Stimulated activated CD8-positive, alpha-beta memory T cell treated with anti-CD3 and anti-CD28 coated beads, Interleukin-2, amount 100 ng/mL, for 1 hour (primary cell): ENCODE measurements at places on chromosomes 5 and 9.

DNA sequence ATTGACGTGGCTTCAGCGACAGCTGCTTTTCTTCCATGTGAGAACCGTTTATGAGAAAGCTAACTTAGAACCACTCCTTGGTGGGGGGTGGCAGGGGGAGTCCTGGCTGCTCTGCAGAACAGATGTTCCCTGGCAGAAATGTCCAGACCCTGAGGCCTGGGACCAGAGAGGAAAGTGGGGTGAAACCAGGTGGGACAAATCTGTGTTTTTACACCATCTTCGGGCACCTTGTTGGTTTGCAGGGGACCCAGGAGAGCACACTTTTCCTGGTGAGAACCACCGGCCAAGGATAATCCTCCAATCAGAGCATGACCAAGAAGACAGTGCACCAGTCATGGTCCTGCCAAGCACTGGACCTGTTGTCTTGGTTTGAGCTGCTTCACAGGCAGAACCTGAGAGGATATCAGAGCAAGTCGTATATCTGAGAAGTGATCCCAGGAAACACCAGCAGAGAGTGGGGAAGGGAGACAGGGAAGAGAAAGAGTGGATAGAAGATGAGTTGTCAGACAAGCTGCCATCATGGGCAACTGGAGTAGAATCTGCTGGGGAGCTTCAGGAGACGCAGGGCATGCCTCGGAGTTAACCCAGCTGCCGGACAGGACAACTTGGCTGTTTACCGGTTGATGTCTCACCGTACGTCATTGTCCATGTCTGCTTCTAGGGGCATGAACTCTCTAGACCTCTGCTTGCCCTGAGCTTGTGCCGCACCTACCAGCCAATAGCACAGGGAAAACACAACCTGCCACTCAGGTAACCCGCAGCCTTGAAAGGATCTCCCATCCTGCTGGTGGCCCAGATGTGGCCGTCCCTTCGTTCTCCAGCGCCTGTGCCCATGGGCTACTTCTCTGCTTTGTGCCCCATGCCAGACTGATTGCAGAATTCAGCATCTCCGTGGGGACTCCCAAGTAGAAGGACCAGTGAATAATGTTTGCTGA, 178.4 kb upstream of the MVB12B start:
- DNase-seq = no peak

- no peak for DNase-seq
These were observed 58.3 kb downstream of the EGFLAM start for GRCh38 chr5:38316544-38317224.

DNA sequence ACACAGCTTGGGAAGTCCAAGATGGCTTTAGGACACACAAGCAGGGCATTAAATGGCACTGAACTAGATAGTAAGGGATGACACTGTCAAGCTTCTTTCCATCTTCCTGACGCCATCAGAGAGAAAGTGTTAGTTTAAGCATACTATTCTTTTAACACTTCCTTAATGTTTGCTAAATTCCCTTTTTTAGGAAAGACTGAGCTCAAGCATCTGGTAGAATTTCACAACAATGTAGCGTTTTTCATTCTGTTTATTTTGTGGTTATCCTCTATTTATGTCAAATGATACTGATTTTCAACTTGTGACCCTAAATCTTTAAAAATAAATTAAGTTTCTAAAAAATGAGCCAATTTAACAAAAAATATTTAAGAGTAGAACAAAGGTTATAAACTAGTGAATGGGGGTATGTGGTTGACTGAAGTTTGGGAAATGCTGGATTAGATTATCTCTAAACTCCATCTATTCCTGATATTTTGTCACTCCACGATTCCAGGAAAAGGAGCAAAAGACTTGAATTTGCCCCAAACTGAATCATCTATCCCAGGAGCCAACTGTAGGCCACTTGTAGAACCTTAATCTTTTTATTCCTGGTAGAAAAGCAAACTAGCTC, 147.4 kb upstream of the KLF9 start:
- DNase-seq = no peak

DNA sequence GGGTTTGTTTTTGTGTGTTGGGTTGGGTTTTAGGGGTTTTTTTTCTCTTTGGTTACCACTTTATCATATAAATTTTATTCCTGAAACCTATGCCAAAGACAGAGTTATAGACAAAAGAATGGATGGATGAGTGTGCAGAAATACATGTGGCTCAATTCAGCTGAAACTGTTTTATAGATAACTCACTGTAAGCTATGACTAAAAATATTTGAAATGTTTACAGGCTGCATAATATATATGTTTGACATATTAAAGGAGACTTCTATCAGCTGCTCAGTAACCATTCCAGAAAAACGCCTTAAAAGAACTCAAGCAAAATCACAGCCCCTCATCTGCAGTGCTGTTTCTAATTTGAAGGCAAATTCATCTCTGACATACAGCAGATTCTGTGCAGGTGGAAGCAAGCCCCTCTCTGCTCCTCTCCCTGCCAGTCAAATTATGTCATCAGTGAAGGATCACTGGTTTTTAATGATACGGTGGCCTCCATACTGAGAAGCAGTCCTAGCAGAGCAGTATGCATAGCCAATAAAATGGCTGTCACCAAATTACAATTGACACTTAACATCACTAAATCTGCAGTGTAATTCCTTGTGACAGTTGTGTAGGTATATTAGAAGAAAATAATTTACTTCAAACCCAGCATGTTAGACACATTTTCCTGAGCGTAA, 301.6 kb downstream of the NR2F1-AS1 start:
- no peak for DNase-seq

DNA sequence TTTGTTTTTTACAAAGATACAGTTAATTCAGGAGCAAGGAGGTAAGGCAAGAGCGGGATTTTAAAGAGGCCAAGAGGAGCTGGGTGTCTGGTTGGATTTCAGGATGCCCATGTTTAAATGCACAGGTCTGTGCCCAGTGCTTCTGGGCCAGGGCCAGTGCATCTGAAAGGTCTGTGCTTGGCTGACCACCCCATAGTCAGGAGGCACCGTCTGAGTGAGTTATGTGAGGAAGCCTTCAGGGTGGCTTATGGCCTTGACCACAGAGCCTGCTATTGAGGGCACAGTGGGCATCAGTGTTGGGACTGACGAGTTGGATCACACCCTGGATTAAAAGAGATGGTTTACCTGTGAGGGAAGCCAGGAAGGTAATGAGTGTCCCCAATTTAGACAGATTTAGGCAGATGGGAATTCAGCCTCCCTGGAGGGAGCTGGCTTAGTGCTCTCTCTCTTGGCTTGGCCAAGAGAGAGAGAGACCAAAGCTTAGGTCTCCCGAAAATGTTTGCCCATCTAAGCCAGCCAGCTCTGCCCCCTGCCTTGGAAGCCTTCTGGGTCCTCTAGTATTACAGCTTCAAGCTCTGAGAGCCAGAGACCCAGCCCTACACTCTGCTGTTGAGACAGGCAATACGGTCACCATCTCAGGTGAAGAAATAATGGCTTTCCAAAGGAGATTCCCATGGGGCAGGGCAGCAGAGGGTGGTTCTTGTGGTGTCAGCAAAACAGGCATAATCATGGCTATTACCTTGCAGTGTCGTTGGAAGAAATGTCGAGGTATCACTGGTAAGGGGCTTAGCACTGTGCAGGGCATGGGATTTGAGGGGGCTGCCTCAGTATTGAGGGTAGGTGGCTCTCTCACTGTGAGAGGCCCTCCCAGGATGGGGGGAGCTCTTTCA, 68.6 kb downstream of the RGS3 start:
- DNase-seq = no peak

- DNase-seq = no peak
These were observed 26.0 kb downstream of the PSIP1 start for GRCh38 chr9:15484802-15485201.
